Activated naive CD8-positive, alpha-beta T cell treated with anti-CD3 and anti-CD28 coated beads for 36 hours (primary cell): ENCODE measurements at places on chromosomes 6 and 20.

DNA sequence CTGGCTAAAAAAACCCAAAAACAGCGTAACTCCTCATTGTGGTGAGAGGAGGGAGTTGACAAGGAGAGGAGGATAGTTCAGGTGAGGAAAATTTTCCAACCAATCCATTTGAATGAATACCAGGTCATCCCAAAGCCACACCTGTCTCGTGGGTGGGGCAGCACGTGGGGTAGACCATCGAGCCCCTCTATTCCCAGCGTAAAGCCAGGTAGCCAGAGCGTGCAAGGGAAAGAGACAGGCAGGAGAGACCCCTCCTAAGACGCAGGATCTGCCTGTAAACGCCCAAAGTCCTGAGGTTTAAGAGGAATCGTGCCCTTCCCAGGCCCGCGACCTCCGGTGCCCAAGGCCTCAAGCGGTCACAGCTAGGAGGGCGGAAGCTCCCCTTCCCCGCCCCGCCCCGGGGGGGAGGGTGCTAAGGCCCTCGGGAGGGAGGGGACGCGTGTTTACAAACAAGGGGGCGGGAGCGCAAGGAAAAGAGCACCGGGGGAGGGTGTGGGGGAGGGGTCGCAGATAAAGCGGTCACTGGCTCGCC lies 712 bp downstream of the RXRB start:
- peak; percentile 81 for DNase-seq

GRCh38 chr6:141700819-141701218 lies 431.9 kb upstream of the GJE1 start:
- DNase-seq = no peak

GRCh38 chr6:149995235-149995750 lies 30.0 kb downstream of the RAET1L start:
- DNase-seq = no peak

DNA sequence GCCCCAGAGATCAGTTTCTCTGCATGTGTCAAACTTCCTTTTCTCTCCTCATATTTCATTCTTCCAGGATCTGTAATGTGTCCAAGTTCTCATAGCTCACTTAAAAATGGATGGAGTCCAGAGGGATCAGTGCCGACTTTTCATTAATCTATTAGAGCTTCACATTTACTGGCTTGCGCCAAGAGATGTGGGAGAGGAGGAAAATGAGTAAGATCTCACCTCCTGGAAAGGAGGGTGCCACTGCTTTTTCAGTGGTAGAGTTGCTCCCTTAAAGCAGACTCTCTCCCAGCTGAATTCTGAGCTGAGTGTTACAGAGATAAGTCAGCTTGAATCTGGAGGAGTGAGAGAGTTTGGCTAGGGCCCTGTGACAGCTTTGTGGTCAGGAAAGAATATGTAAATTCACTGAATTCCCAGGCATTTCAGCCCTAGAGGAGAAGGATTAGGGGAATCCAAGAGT lies 175.9 kb downstream of the SOX4 start:
- DNase-seq = no peak

DNA sequence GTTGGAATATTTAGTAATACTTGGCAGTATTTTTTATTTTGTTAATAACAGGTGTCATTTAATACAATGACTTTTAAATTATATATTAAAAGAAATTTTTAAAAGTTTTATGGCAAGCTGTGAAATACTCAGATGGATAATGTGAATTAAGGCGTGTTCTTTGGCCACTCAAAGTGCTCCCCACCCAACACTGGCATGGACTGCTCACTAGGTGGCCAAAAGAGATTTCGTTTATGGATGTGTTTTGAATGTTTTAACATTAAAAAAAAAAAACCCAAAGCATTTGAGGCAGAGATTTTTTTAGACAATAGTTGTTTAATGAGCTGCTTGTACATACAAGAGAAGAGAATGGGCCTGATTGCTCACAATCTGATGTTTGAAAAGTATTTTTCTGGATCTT lies 86.5 kb downstream of the QKI start:
- DNase-seq = no peak

DNA sequence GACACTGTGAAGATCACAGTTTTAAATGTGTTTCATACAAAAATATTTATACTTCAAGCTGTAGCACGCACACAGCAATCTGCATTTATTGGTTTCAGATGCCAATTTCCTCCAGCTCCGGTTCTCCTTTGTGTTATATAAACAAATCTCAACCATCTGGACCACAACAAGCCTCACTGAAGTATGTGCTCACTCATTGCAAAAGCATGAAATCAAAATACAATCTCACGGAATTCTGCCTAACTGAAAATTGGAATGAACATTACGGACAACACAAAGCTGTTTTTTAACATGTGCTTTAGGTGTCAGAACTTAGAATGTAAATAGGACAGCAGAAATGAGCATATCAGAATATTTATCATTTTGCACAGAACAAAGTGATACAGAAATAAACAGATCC lies 38.0 kb downstream of the RCAN2 start:
- no peak for DNase-seq

GRCh38 chr20:53826597-53827291 lies 233.1 kb upstream of the ZNF217 start:
- no peak for DNase-seq

- DNase-seq = no peak
Observed at GRCh38 chr20:23358923-23359593, 2.9 kb upstream of the GZF1 start.

DNA sequence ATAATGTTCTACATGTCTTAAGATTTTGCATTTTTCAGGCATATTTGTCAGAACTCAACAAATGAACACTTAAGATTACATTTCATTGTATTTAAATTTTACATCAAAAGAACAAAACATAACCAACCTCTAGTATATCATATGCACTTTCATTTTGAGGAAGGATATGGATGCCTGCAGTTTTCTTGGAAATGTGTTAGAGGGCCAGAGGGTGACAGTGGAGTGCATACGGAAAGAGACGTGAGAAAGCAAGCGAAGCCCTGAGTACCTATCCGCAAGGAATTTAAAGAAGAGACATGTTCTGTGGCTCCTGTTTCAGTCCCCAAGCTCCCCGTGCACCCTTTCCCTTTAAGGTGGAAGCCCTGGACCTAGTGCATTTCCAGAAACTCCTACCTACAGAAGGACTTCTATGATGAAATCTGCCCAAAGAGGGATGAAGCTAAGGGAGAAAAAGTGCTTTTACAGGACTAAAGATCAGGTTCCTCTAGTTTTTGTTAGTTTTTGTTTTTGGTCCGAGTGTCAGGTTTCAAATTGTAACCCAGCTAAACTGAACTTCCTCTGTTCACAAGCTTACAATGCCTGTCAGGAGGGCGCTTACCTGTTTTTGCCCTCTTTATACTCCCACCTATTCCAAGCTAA lies 38.8 kb downstream of the EZR start:
- no peak for DNase-seq

DNA sequence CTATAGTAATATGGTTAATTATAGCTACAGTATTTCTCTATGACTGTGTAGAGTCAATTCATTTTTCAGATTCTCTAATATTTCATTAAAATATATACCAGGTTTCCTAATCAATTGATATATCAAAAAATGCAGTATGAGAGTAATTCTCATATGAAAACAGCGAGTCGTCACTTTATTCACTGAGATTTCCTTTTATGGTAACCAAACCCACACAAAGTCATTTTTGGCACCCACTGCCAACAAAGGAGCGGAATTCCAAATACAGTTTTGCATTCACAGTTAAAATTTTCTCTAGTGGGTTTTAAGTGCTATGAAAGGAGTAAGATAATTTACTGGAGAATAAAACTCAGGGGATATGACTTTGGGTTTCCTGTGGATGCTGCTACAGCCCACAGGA lies 163.8 kb downstream of the HIVEP2 start:
- no peak for DNase-seq

GRCh38 chr6:155418017-155418761 lies 37.5 kb downstream of the NOX3 start:
- peak; percentile 61 for DNase-seq

DNA sequence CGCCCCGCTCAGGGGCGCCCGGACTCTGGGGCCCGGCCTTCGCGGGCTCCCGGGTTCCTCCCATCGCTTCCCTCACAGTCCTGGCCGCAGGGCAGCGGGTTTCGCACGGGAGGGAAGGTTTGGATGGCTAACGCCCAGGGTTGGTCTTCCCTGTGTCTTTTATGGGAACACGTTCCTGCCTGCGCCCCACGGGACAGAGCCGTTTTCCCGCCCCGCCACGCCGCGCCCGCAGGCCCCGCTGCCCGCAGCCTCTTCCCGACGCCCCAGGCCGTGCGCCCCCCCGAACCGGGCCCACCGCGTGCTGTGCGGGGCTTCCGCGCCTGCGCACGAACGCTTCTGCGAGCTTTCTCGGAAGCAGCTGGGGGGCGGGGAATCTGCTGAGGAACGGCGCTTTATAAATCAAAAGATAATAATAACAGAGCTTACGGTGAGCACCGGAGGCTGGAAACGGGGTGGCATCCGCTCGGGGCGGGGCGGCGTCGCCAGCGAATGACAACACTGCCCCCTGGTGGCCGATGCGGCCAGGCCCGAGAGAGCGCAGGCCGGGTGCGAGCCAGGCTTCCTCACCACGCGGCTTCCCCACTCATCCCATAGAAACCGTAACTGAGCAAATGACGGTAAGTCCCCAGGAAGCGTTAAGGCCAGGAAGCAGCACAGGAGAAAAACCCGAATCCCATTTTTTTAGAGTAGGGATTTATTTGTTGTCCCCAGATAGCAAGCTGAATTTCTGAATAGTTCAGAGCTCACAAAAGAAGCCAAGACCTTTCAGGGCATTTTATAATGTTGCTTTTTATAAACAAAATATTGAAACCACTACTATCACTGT lies 116.4 kb downstream of the MYLK4 start:
- DNase-seq = peak; percentile 84

DNA sequence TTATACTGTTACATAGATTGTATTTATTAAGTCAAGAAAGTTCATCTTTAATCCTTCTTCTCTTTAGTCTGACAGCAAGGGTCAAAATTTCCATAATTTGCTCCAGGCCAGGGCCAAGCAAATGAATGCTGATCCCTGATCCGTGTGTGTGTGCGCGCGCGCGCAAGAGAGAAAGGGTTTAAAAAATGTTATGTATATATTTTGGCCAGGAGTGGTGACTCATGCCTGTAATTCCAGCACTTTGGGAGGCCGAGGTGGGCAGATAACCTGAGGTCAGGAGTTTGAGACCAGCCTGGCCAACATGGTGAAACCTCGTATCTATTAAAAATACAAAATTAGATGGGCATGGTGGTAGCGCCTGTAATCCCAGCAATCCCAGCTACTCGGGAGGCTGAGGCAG lies 61.7 kb downstream of the GTF2H5 start:
- DNase-seq = no peak

GRCh38 chr6:25899123-25899522 lies 25.1 kb upstream of the SLC17A3 start:
- DNase-seq = no peak

- no peak for DNase-seq
Observed at GRCh38 chr6:144319211-144319610, 34.1 kb downstream of the UTRN start.

- DNase-seq = no peak
Observed at GRCh38 chr6:43604174-43604573, 24.9 kb downstream of the GTPBP2 start.

DNA sequence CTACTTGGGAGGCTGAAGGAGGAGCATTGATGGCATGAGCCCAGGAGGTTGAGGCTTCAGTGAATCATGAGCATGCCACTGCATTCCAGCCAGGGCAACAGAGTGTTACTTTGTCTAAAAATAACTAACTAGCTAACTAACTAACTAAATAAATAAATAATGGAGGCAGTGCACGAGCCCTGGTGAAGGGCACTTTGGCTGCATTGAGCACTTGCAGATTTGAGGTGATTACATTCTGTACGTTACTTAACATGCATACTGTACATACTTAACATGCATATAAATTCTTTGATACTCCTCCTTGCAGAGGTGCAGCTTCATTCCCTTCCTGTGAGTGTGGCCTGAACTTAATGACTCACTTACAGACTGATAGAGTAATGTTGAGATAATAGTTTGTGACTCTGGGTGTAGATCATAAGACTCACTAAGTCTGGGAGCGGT lies 10.7 kb downstream of the HLA-A start:
- DNase-seq = no peak

- DNase-seq = no peak
Observed at GRCh38 chr20:1688886-1689538, 31.4 kb upstream of the SIRPG start.

DNA sequence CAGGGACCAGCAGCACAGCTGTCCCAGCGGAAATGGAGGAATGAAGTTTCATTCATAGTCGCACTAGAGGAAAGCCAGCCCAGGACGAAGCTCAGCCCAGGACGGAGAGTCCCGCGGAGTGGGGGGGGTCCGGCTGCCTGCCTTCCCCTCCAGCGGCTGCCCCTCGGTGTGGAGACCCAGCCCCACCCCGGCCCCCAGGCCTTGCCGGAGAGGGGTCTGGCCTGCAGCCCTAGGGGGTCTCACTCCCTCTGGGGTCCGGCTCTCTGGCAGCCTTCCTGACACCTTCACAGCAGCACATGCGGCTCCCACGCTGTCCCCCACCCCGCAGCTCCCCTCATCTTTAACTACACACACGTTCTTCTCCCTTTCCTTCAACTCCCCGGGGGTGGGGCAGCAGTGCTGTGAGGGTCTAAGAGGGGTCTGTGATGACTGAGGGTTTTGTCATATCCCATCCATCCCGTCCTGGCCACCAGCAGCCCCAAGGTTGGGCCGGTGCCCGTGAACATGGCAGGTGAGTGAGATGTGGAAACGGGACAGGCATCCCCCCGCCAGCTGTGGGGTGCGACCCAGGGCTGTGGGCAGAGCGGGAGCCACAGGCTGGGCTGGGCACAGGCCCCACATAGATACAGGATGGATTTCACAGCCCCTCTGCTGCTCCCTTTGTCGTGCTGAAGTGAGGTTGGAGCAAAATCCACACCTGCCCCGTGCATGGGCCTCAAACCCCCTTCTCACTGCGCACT lies 41.8 kb downstream of the DLL1 start:
- no peak for DNase-seq

DNA sequence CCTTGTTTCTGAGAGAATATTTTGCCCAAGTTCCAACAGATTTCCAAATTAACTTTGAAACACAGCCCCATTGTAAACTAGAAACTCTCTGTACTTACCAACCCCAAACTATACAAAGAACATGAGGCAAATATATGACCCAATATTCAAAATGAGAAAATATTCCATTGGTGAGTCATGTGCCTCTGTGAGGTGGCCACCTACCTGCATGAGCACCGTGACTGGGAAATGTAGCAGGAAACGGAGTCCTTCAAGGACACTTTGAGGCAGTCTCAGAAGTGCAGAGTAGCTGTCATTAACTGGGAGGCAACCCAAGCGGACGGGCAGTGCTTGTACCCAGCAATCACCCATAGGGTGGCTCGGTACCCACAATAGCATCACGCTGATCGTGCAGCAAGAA lies 335.5 kb upstream of the NOX3 start:
- DNase-seq = no peak

- DNase-seq = no peak
Observed at GRCh38 chr6:147287869-147288271, 83.7 kb downstream of the STXBP5 start.
